ENCODE measurements at places on chromosomes 7 and 10.

DNA sequence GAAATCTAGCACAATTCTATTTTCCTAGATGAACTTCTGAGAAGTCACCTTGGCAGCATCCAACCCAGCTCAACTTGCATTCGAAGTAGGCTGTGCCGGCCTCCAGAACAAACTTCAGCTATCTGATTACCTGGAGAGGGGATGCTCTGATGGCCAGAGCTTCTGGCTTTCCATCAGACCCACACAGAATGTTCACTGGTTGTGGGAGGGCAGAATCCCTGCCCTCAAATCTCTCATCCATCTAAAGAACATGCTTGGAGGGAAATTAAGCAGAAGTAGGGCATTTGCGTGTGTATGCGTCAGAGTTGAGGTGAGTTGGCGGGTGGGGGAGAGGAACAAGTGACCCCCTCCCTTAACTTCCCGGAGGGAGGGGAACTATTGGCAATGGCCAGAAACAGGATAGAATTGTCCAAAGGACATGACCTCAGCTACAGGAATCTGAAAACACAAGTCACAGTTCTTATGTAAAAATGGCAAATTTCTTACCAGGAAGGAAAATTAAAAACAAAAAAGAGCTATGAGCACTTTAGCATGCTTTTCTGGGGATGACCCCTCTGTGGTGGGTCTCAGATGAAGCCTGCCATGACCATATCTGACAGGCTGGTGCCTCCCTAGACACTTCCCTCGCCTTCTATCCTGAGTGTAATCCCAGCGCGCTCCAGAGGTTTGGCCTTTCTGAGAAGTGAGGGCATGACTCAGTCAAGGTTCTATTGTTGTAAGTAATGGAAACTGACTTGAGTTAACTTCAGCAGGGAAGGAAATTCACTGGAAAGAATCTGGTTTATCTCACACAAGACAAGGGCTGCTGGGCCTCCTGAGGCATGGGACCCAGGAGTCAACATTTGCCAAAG lies 278.8 kb downstream of the RPS24 start:
- no peak for DNase-seq

- DNase-seq: no peak
These were observed 26.6 kb upstream of the AKR1D1 start for GRCh38 chr7:138049505-138050116.

GRCh38 chr7:138700857-138701536 lies at the start of gene SVOPL:
Gene SVOPL, minus strand, starts transcription at chr7:138701362. Its CDS starts 22,317 bp downstream, at chr7:138679045.
- DNase-seq: no peak

- no peak for DNase-seq
These were observed 44.3 kb downstream of the CLEC2L start for GRCh38 chr7:139567647-139568345.

DNA sequence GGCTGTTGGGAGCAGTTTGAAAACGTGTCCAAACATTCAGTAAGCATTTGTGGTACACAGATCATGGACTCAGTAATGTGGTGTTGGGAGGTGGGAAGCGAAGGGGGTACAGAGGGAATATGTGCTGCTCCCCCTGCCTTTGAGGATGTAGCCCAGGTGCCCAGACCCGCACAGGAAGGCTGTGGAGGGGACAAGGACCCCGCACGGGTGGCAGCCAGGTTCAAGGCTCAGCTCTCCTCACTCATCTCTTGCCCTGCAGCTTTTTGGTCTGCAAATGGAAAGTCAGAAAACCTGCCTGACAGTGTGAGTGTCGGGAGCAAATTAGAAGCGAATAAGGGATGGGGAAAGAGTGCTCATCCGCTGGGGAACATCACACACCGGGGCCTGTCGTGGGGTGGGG lies 27.3 kb upstream of the EN2 start:
- no peak for DNase-seq

DNA sequence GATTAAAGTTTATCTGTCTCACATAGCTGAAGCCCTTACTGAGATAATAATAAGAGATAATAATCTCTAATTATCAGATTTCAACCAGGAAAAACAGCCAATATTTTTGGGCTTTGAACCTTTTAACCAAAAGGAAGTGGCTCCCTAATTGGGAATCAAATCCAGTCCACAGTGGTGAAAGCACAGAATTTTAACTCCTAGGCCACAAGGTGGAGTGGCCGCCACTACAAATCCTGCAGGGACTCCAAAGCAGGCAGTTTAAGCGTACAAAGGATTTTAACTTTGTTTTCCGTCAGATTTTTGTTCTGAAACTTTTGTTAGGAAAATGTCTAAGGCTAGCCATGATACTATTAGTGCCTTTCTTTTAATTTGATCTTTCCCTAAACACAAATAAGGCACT lies 99.6 kb upstream of the CCNY start:
- DNase-seq: no peak

GRCh38 chr7:88155756-88156155 lies 64.1 kb downstream of the SRI start:
- DNase-seq: no peak

- DNase-seq: no peak
These were observed 95.5 kb downstream of the EBF3 start for GRCh38 chr10:129868449-129869035.

GRCh38 chr7:109387530-109387929 lies 817.9 kb downstream of the DNAJB9 start:
- no peak for DNase-seq

DNA sequence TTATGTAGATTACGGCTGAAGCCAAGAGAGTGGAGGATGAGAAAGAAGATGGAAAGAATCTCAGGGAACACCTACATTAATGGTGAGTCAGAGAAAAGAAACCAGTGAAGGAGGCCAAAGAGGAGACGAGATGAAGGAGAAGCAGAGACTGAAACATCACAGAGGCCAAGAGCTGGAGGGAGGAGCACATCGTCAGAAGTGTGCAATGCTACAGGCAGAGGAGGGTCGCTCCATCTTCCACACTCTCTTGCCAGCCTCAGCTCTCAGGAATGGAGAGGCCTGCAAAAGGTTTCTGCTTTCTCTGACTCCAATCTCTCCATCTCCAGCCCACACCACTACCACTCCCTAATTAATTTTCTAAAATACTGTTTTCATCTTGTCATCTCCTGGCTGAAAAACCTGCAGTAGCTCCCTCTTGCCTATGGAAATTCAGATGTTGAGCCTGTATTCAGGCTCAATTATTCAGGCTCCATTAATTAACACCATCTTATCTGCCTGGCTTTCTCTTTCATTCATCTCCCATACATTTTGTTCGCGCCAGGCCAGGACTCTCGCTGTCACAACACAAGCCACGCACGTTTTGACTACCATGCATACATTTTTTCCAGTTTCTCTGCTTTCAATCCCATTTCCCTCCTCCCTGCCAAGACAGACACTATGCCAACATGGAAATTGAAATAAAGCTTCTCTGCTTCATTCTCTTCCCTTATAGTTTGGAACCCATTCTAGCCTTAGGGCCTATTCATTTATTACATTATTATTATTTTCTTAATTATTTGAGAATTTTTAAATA lies 165.8 kb downstream of the INHBA start:
- DNase-seq: no peak

DNA sequence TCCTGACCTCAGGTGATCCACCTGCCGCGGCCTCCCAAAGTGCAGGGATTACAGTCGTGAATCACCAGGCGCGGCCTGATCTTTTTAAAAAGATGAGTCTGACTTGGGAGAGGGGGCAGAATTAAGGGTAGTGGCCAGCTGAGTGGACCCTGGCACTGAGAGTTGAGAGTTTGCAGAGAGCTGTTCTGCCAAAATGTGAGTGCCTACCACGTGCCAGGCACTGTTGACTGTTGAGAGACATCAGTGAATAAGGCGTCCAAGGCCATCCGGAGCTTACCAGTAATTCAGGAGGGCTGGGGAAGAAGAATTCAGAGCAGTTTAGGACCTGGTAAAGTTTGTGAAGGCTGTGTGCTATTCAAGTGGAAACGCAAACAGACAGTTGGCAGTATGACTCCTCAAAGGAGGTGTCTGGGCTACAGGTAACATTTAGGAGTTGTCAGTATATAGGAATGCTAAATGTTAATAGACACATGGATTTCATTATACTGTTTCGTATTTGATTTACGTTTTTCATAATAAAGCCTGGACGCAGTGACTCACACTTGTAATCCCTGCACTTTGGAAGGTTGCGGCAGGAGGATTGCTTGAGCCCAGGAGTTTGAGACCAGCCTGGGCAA lies 1.5 kb downstream of the NIPSNAP2 start:
- DNase-seq: no peak

DNA sequence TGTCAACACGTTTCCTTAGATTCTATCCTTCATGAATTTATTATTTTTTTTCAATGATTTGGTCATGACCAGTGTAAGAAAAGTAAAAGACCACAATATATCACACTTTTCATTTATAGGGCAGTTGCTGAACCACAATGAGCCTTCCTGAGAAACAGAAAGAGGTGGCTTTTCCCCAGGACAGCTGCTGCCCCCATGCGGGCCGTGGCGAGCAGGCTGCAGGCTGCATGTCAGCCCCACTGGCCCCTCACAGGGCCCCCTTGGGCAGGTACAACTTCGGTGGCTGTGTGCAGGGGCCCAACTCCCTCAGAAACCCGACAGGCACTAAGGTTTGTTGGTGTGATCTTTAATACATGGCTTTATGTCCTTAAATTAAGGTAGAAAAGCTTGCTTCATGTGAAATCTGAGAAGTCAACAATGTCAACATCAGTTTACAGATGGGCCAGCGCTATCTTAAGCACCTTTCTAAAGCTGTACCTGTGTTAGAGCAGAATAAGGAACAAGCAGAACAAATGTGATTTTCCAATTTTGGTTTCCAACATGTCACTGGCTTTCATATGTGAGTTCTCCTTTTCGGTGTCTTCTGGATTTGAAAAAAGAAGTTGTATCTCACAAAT lies 10.6 kb downstream of the BEND7 start:
- DNase-seq: peak; percentile 44

- DNase-seq: no peak
These were observed 315.7 kb downstream of the NRG3 start for GRCh38 chr10:82190432-82191260.

GRCh38 chr7:42471573-42472174 lies 234.7 kb upstream of the GLI3 start:
- DNase-seq: no peak

GRCh38 chr10:60917331-60918280 lies 26.4 kb downstream of the RHOBTB1 start:
- DNase-seq: no peak

DNA sequence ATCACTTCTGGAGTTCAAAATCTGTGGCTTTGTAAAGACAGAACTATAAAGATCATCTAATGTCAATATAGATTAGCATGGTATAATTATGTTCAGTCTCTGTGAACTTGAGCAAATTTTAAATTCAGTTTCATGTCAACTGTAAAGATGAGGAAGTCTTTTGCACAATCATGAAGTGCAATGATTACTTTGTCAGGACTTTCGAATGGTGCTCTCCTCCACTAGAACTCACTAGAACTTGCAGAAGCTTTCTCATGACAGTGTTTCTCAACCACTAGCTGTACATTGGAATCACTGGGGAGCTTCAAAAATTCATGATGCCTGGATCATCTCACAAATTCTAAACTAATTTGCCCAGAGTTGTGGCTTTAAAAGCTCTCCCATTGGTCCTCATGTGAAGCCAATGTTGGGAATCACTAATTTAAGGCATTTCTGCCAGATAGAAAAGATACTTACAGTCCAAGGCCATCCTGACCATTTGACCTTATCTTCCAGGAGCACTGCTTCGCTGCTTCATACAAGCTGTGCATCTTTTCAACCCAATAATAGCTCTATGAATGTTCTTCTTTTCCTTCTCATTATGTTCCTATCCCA lies 12.9 kb downstream of the OR2AE1 start:
- no peak for DNase-seq

- DNase-seq: no peak
These were observed 162.3 kb downstream of the MLLT10 start for GRCh38 chr10:21696302-21696701.

DNA sequence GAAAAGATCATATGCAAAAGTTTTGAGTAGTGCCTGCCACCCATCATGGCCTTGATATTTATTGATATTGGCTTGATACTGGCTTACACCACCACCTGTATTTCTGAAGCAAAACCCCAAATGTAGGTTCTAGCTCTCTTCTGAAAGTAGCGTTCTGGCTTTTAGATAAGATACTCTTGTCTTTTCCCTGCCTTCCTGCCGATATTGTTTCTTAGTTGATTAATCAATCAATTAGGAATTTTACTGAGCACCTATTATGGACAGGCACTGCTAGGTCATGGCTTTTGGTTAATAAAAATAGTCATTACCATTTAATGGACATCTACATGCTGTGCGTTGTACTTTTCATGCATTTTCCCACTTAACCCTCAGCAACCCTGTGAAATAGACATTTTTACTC lies 7.9 kb downstream of the SFRP5 start:
- no peak for DNase-seq

- no peak for DNase-seq
These were observed 347.9 kb downstream of the GRID1 start for GRCh38 chr10:86018735-86019058.

DNA sequence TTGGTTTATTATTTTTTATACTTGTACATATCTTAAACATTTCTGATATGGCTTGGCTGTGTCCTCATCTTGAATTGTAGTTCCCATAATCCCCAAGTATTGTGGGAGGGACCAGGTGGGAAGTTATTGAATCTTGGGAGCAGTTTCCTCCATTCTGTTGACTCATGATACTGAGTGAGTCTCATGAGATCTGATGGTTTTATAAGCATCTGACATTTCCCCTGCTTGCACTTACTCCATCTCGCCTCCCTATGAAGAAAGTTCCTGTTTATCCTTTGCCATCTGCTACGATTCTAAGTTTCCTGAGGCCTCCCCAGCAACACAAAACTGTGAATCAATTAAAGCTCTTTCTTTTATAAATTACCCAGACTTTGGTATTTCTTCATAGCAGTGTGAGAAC lies 207.7 kb downstream of the TPK1 start:
- no peak for DNase-seq

GRCh38 chr10:23375366-23375765 lies 30.8 kb upstream of the C10orf67 start:
- DNase-seq: no peak

DNA sequence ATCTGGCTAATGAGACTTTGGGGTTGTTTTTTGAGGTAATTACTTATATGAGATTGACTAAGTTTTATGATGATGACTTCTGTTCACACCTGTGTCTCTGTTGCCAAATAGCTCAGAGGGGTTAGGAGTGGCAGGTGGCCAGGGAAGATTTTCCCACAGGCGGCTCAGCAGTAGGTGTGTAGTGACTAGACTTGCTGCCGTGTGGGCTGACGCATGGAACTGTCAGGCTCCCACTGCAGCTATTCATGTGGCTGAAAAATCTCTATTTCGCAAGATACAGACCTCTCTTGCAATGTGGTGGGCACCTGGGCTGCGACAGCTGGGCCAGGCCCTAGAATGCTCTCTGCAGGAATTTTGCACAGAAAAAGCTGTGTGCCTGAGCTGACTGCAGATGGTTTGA lies 1.4 kb downstream of the CPA4 start:
- DNase-seq: no peak

- DNase-seq: no peak
These were observed 2.5 kb upstream of the MEST start for GRCh38 chr7:130489140-130489983.

GRCh38 chr7:124354201-124354600 lies 321.3 kb upstream of the TMEM229A start:
- no peak for DNase-seq
